ENCODE measurements at places on chromosomes 12 and 14. TPM values are rescaled to one million over a fixed set of nuclear protein-coding genes. Genes with fewer than 3 reads are reported as not detected.
A peak's percentile ranks its signal among the peaks of the same experiment; 100 is the strongest.

GRCh38 chr12:13661005-13661887 lies 320.2 kb downstream of the GRIN2B start:
- peak; percentile 28 for DNase-seq

GRCh38 chr12:132801741-132802140 lies 26.9 kb downstream of the GOLGA3 start:
- DNase-seq, result no peak

- peak; percentile 81 for DNase-seq
These were observed 155.5 kb downstream of the ZFP36L1 start for GRCh38 chr14:68637106-68638021.

PZP gene
- total RNA-seq, result not detected

XRCC3 gene
- total RNA-seq, result 22.4 TPM

- DNase-seq, result no peak
These were observed 55.4 kb downstream of the FAR2 start for GRCh38 chr12:29204521-29204920.

DNA sequence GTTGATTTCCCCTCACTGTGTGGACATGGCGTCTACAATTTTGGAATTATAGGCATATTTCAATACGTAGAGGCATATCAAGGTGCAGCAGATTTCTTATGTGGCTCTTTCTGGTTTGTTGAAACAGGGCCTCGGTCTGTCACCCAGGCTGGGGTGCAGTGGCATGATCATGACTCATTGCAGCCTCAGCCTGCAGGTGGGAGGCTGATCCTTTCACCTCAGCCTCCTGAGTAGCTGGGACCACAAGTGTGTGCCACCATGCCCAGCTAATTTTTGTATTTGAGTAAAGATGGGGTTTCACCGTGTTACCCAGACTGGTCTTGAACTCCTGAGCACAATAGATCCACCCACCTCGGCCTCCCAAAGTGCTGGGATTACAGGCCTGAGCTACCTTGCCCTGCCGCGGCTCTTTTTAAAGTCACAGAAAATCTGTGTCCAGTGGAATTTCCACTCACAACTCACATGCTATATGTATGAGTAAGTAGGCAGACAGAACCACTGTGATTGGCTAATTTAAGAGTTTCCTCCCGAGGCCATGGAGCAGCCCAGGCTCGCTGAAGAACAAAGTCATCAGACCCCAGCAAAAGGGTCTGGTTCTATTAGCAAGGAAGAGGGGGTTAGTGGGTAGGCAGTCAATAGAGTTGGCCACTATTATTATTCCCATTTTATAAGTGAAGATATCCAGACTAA lies 9.1 kb downstream of the GNG2 start:
- DNase-seq, result peak; percentile 53

GRCh38 chr12:120851444-120851843 lies 52.7 kb downstream of the SPPL3 start:
- DNase-seq, result no peak

RNU7-1 gene
- total RNA-seq, result not detected

- peak; percentile 98 for DNase-seq
These were observed 141.6 kb downstream of the ITPR2 start for GRCh38 chr12:26691234-26691970.

GRCh38 chr12:106369624-106370346 lies 12.2 kb downstream of the POLR3B start:
- DNase-seq, result peak; percentile 14

DNA sequence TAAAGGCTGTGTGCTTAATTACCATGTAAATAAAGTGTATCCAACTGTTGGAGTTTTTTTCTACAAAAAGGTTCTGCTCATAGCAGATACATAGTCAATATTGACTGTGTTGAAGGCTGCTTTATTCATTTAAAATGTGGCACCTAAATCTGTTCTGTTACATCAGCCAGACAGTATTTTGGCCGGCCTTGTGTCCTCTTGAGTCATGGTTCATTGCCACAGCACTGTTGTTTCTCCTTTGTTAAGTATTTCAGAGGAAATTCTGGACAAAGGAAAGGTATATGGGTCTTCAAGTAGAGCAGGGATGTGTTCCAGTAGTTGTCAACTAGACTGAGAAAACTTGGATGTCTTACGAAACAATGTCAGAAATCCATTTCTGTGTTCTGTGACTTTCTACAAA lies 95.5 kb downstream of the SLC38A6 start:
- DNase-seq, result no peak

GRCh38 chr12:96412431-96412830 lies 12.2 kb upstream of the CDK17 start:
- no peak for DNase-seq

- no peak for DNase-seq
These were observed 131.2 kb downstream of the TMEM30B start for GRCh38 chr14:61149896-61150295.

DAO gene
- total RNA-seq, result not detected

DNA sequence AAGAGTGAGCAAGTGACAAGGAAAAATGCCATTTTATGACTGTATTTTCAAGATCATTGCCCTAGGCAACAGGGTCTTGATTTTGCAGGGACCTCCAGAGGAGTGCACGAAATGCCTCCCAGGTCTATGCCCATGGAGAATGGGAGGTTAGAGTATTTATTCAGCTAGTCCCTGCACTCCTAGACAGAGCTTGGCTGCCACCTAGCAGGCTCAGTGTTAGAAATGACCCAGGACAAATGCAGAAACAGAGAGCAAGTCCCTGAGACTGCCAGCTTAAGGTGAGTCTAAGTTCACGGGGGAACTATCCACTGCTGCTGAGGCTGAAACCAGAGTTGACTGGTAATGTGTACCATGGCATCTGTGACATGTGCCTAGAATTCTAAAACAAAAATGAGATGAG lies 506.4 kb downstream of the MED13L start:
- no peak for DNase-seq

DNA sequence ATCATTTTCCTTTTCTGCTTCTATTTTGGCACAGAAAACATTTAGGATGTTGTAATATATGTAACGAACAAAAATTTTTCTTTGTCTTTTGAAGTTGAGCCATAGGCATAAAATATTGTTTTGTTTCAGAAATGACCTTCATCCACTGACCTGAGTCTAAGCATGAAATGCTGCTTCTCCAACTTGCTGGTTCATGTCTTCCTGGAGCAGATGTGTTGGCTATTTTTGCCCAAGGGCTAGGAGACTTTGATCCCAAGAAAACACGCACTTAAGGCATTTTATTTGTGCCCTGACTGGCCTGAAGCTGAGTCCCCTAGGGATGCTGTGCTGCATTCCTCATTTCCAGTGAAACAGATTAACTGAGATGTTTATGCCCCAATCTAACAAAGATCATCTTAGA lies 27.2 kb upstream of the ALG10B start:
- DNase-seq, result no peak

SERPINA10 gene
- total RNA-seq, result not detected

DNA sequence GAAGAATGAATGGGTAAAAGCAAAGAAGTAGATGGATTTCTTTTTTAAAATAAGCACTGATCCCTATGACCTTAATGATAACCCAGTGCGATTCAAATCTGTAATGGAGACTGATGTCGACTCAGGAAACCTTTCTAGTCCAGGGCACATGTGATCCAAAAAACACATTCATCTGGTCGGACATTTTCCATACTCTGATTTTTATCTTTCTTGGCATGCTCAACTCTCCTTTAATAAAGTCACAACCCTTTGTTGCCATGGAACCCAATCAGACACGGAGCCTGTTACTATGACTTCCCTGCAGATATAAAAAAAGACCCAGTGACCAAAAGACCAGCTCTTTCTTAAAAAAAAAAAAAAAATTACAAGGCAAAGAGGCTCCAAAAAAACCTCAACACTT lies 27.9 kb downstream of the TMCC3 start:
- peak; percentile 80 for DNase-seq

GRCh38 chr14:80754696-80755095 lies 186.8 kb downstream of the CEP128 start:
- DNase-seq, result no peak

DNA sequence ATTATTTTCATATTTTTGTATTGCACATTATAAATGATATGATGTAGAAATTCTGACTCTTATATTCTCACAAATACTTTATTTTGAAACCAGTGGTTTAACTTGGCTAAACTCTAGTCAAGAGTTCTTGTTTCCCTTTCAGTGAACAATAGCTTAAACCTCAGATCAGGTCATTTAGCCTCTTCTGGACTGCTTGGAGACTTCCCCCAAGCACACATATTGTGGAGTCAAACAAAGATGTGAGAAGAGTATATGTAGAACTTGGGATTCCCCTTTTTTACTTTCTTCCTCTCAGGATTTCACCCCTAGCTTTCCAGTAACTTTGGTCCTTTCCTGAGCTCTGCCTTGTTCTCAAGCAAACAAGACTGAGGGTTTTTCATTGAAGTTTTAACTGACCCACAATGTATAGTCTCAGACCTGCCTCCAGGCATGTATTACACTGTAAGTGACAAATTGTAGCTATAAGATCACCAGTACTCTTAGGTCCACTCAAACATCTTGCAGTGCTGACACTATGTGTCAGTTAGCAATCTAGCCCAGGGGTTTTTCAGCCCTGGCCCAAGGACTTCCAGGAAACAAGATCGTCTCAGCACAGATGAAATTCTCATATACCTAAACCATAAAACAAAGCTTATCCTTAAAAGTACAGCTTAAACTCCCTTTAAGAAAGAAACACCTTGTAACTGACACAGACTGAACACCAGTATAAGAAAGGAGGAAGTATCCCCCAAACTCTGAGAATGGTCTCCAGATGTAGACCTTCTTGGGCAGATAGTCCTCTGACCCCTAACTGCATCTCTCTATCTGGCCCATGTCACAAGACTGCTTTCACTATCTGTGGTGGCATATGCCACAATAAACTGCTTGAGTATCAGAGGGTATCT lies 98.6 kb downstream of the SLC6A15 start:
- no peak for DNase-seq

DNA sequence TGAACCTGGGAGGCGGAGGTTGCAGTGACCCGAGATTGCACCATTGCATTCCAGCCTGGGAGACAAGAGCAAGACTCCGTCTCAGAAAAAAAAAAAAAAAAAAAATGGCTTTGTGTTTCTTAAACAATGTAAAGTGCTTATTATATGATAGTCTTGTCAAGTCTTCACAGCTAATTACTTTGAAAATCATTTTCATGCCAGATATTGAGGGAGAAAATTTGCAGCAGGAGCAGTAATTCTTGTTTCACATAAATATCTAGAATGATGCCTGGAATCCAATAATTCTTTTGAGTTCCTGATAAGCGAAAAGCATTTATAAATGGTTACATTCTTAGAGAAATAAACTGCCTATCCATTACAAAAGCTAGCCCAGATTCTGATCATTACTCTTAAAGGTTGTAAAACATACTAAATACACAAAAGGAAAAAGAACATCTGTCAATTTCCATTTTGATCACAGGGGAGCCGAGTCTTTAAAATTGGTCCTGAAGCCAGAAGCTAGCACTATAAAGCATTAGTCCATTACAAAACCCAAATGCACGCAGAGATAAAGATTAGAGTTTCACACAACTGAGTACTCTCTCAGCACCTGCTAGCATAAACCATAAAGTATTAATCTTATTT lies 50.3 kb downstream of the IFT81 start:
- no peak for DNase-seq

DNA sequence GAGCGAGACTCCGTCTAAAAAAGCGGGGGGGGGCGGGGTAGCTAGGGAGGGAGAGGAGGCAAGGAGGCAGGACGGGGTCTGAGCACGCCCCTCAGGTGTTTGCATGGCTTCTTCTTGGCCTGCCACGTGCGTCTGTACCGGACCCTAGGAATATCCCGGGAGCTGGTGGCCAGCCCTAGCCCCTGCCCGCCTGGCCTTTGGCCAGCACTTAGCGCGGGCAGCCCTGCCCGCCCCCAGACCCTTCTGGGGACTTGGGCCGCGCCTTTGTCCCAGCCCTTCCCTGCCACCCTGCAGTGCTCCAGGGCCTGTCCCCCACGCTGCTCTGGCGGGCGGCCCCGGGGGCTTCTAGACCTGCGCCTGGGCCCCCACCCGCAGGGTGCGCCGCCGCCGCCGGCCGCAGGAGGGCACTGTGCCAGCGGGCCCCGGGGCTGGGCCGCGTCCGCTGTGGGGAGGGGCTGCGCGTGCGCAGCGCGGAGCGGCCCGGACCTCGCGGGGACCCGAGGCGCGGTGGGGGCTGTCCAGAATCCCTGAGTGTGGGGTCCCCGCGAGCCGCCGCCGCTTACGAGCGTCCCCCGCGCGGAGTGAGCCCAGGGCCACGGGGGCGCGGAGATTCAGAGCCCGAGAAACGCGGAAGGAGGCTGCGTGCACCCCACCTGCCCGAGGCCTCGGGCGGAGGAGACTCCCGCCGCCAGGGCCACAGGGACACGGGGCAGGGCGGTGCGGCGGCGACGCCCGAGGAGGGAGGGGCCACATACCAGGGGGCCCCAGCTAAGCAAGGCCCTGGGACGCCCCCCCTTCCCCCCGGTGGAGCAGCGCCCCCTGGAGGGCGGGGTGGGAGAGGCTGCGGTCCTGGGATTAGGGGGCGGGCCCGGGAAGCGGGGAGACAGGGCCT lies 21.0 kb downstream of the SLC25A29 start:
- peak; percentile 16 for DNase-seq

DNA sequence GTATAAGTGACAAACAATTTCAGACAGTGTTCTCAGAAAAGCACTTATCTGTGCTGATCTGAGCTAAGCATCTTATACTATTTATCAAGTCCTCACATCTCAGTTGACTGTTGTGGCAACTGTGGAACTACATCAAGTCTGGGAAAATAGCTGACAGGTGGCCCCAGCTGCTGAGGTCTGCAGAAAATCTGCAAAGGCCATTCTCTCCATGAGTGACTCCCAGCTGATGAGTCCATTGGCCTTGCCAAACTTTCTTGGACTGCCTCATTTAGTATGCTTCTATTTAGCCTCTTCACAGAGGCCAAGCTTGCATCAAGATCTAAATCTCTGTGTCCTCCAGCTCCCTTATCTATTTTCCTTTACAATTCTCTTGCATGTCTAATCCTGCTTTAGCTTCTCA lies 174.5 kb upstream of the RBM19 start:
- DNase-seq, result no peak

- no peak for DNase-seq
These were observed 167.9 kb downstream of the PHETA1 start for GRCh38 chr12:111201036-111201435.

DNA sequence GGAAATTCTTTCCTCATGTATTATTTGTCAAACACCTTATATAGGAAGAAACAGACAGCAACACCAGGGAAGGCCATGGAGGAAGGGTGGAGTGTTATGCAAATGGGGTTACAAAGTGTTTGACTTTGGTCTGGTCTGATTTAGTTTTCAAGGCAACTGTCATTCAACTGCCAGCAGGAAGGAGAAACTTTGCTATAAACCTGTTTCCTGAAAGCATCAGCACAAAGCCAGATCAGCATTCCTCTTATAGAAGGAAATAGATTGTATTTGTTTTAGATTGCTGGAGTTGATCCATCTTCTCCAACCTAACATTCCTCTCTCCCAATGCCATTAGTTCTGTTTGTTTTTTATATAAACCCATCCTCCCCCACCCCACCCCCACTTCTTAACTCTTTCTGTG lies 65.7 kb downstream of the STAB2 start:
- no peak for DNase-seq

DNA sequence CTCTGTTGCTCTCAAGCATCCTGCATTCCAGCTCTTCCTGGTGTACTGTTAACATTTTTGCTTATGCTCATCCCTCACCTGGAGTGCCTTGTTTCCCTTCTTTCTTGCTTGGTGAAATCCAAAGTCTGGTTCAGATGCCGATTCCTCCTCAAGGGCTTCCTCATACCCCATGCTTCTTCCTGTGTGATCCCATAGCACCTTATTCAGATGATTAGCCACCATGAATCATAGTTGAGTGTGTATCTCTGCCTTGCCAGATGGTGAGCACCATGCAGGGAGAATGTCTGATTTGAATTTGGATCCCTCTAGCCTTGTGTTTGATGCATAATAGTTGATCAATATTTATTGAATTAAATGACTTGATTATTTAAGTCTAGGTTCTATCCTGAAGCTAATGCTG lies 39.4 kb upstream of the ANO4 start:
- DNase-seq, result no peak

All from RPMI7951 (cell line).